ENCODE measurements at places on chromosomes 16 and 17.
A peak's percentile ranks its signal among the peaks of the same experiment; 100 is the strongest.

GRCh38 chr16:3655030-3655395 is 522 bp downstream of the DNASE1 start:
- DNase-seq: no peak

DNA sequence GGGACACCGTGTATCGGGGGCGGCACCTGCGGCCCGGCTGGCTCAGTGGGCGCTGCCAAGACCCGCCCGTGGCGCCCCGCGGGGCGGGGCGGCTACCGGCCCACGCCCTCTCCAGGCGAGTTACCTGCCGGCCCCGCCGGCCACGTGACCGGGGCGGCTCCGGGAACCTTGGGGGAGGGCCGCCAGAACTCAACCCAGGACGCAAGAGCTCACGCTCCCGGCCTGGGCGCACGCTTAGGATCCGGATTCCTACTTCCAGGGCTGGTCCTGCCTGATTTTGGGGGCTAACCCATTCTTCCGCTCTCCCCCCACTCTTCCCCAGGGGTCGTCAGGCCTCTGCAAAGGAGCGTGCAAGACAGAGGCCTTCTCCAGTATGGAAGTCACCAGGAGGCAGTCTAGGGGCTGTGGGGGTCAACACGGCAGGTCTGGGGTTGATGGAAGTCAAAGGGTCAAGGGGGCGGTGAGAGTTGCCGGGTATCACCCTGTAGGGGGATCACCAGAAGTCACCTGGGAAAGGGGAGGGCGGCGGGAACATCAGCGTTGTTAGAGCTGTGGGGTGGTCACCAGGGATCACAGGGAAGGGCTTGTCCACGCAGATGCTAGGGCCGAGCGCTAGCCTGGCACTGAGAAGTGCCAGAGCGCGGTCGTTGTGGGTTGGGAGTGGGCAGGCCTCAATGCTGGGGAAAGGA is 354 bp upstream of the ESRP2 start:
- DNase-seq: no peak

DNA sequence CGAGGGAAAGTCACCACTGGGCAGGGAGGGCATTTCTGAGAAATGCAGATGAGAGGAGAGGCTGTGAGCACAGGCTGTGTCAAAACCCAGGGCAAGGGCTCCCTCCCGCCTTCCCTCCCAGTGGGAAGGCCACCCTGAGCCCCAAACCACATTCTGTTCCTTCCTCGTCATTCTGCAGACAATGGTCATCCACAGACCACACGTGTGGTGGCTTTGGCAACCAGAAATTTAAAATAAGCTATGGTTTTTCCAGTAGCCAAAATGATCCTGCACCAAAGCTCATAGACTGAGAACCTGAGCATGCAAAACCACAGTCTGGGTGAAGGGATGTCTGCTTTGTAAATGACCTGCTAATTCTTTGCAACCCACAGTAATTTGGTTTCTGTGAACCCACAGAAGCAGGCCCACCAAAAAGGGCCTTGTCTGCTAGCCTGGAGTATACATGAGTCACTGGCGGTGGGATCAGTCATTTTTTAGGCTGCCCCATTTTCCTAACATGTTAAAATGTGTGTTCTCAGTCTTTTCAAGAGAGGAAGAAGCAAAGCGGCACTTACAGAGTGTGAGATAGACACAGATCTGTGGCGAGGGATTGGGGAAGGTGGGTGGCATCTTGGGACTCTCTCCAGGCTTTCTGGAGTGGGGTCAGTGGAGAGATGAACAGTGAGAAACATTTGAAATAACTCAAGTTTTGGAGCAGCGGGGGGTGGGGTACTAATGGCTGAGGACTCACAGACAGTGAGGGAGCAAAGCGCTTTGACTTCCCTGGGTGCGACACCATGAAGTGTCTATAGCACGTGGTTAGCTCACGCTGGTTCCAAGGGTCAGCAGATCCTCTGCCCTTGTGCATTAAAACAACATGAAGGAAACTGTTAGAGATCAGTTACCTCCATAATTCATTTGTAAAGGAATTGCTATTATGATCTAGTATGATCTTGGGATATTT is 20.5 kb downstream of the GRB7 start:
- no peak for DNase-seq

- no peak for DNase-seq
Measured at GRCh38 chr16:54418903-54419302, 132.3 kb upstream of the IRX3 start.

- DNase-seq: no peak
Measured at GRCh38 chr17:16944334-16945135, 27.4 kb downstream of the TNFRSF13B start.

DNA sequence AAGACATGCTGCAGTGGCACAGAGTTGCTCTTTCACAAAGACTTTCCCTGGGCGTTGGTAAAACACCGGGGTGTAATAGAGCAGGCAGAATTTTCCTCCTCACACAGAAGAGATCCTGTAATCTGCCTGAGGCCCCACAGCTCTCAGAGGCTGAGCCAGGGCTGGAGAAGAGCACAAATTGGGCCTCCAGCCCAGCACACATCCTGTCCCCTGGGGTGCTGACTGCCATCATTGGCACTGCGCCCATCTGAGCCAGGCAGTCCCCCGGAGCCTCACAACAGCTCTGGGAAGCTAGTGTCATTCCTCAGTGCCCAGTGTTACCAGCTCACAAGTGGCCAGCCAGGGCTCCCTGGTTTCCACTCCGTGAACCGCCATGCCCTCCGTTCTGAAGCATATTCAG is 119.4 kb downstream of the SOCS1 start:
- DNase-seq: peak; percentile 12

DNA sequence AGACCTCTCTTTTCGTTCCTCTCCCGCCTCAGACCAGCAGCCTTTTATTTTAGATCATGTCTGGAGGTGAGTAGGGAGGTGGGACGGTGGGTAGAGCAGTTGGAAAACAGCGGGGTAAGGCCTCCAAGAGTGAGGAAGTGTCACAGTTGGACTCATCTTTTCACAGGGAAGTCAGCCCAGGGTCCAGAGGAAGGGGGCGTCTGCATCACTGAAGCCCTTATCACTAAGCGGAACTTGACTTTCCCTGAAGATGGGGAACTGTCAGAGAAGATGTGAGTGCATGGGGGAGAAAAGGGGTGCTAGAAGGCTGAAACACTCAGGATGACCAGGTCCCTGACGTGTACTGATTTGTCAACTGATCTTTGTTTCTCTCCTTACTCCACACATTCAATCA is 461 bp downstream of the LRRC46 start:
- DNase-seq: no peak

DNA sequence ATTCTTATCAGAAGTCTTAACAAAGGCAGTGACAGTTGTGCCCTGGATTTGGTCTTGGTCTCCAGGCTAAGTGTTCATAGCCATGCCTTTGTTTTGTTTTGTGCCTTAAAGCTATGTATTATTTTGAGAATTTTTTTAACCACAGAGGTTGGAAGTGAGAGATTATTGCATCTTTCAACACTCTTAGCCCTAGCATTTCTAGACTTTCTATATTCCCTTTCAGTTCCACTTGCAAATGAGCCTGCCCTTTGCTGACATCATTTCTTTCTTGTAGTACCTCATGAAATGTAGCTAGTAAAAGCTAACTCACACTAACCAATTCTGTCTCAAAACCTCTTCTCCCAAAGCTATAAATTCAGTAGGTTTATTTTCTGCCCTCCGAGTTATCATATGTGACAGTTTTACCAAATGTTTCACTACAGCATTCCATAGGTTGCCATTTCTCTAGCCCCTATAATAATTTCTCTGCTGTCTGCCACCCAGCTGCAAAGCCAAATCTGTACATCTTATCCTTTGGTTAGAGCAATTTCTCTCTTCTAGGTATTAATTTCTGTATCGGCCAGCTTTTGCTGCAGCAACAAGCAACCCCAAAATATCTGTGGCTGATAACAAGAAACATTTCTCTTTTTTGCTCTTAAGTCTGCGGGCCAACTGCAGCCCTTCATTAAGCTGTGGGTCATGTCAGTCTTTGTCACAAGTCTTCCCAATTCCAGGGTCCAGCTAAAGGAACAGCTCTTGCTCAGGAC is 14.2 kb upstream of the CCL1 start:
- DNase-seq: no peak
